ENCODE measurements at places on chromosomes 13 and 19. TPM values are rescaled to one million over a fixed set of nuclear protein-coding genes. Genes with fewer than 3 reads are reported as not detected.

GARIN5A gene
- 2.9 TPM for total RNA-seq

GRCh38 chr13:33931397-33932311 is 113.7 kb downstream of the RFC3 start:
- peak; percentile 34 for DNase-seq

DNA sequence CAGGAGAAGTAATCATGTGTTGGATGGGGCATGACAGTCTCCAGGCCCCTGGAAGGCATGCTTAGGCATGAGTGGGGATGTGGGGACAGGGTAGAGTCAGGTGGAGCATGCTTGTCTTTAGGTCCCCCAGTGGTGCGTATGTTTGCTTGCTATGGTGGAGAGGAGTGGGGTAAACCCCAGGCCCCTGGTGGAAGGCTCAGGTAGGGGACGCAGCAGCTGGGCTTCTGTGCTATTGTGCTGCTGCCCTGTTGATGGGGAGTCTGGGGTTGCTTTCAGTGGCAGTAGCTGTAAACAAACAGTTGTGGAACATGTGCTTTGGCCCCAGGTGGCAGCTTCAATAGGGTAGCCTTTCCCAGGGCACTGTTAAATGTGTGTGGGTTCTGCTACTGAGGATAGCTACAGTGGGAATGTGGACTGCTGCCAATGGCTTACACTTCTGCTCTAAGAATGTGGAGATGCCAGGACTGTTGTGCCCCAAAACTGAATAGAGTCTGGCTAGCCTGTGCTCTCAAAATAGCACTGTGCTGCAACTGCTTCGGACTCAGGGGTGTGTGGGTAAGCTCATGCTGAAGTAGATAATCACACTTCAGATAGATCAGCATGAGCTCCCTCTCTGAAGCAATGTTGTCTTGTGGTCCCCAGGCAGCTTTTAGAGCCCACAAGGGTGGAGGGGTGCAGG is 1257.3 kb downstream of the DIAPH3 start:
- DNase-seq: no peak

- no peak for DNase-seq
Observed at GRCh38 chr13:81745391-81745790, 1404.5 kb upstream of the SPRY2 start.

LDLR gene
- 7.0 TPM for total RNA-seq

HRC gene
- total RNA-seq: 1.3 TPM

ZNF837 gene
- 3.8 TPM for total RNA-seq

DNA sequence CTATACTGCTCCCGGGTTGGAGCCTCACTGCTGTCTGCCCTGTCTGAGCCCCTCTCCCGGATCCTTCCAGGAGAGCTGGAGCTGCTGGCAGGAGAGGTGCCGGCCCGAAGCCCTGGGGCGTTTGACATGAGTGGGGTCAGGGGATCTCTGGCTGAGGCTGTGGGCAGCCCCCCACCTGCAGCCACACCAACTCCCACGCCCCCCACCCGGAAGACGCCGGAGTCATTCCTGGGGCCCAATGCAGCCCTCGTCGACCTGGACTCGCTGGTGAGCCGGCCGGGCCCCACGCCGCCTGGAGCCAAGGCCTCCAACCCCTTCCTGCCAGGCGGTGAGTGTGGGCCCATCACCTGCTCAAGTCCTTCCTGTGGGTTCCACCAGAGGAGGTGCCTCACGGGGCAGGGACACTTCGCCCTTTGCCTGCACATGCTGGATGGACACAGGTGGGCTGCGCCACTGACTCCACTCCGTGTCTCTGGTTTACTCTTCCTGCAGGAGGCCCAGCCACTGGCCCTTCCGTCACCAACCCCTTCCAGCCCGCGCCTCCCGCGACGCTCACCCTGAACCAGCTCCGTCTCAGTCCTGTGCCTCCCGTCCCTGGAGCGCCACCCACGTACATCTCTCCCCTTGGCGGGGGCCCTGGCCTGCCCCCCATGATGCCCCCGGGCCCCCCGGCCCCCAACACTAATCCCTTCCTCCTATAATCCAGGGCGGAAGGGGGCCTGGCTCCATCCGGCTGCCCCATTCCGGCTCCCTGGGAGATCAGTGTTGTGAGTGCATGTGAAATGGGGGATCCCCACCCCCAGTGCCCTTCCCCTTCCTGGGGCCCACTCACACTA is 19.8 kb downstream of the EPN1 start:
- no peak for DNase-seq

GRK1 gene
- 0.14 TPM for total RNA-seq

GRCh38 chr19:8254286-8255001 is 45.3 kb downstream of the CERS4 start:
- DNase-seq: no peak

CPT1C gene
- 0.61 TPM for total RNA-seq

GRCh38 chr19:35495107-35496064 is 5.1 kb upstream of the KRTDAP start:
- DNase-seq: no peak

- DNase-seq: no peak
Observed at GRCh38 chr13:52906122-52906903, 57.9 kb upstream of the PCDH8 start.

- no peak for DNase-seq
Observed at GRCh38 chr13:85543144-85543543, 256.1 kb downstream of the SLITRK6 start.

GRCh38 chr19:3606690-3607289 is at the start of gene TBXA2R:
TSS of gene TBXA2R (minus strand) at chr19:3606875. CDS start at chr19:3600634, 6,241 bp downstream.
- no peak for DNase-seq

DNA sequence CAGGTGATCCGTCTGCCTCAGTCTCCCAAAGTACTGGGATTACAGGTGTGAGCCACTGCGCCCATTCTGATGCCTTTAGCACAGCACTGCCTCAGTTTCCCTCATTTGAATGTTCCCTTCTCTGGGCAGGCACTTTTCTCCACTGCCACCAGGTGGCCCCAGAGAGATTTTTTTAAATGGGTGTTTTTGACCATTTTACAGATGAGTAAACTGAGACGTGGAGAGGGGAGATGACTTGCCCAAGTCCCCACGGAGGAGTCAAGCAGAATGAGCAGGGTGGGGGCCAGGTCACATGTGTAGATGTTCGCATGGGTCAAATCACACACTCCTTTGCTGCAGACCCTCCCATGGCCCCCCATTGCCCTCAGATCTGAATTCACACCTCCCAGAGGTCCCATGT is 3.2 kb upstream of the PDE4C start:
- DNase-seq: no peak

DNA sequence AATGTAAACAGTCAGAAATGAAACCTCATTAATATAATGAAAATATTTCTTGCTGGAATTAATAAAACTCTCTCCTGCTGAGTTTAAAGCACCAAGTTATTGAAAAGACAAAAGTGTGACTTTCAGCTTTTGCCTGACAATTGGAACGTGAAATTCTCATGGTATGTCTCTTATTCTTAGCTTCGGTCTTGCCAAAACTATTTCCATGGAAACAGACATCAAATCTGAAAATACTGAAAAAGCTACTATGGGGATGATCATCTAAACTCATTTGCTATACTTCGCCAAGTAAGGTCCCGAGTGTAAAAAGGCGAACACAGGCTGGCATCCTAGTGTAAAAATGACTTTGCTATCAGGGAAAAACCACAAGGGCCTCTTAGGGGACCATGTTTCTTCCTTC is 22.8 kb downstream of the HTR2A start:
- no peak for DNase-seq

DNA sequence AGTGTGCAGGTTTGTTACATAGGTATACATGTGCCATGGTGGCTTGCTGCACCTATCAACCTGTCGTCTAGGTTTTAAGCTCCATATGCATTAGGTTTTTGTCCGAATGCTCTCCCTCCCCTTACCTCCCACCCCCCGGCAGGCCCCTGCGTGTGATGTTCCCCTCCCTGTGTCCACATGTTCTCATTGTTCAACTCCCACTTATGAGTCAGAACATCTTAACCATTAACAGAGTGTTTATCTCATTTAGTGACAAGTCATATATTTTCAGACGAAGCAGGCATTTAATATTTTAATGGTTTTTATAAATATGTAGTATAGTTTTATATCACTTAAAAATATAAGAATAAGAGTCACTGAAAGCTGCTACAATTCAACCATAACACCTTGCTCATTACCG is 780.5 kb upstream of the ARGLU1 start:
- no peak for DNase-seq

CEACAM3 gene
- total RNA-seq: 0.99 TPM

DNA sequence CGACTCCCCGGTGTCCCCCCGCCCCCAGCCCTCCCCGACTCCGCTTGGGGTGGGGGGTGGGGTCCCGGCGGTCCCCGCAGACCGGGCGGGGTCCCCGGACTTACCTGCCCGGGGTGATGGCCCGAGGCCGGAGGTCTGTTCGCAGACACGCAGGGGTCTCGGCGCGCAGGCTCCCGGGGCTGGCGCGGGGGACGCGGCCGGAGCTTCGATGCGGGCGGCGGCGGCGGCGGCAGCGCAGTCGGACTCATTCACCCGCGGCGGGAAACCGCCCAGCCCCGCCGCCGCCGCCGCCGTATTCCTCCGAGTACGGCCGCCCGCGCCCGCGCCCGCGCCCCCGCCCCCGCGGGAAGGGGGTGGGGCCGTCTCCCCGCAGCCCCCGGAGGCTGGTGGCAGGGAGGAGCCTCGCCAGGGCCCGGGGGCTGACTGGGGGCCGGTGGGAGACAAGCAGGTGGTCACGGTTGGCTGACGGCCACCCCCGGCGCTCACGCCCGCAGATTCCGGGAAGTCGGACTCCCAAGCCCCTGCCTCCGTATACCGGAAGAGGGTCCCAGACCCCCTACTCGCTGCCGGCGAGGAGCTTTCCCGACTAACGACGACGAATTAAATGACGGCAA is at the start of gene C2CD4C:
Gene C2CD4C (minus strand): TSS at position 246 of the 614 bp plus-strand sequence. CDS start 786 bp downstream, outside the sequence.
- DNase-seq: no peak

PALM gene
- 2.2 TPM for total RNA-seq

- no peak for DNase-seq
Observed at GRCh38 chr19:8342316-8342683, 762 bp downstream of the KANK3 start.

- DNase-seq: no peak
Observed at GRCh38 chr19:41384351-41384750, 8.0 kb downstream of the TMEM91 start.

GRCh38 chr19:17323300-17323963 is 11.2 kb downstream of the ANO8 start:
- DNase-seq: no peak

DNA sequence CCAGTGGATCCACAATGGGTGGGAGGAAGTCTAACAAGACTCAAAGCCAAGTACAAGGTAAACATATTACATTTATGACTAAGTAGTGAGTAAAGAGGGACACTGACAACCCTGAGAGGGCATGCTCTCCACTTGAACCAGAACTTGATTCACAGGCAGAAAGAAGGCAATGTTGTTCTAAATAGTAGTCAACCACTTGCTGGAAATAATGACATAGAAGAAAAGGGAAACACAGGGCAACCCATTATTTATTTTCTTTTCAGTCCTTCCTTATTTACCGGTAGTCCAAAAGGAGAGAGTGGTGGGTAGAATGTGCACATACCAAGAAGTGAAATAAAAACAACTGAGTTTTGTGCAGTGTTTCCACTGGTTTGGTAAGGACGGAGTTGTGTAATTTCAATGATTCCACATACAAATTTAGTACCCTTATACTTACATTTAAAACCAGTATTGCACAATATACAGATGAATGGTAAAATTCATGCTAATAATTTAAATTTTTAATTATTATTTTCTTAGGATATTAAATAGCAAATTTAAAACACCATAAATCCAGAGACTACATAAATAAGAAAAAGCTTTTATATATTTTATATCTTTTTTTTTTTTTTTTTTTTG is 65.9 kb downstream of the ENOX1 start:
- no peak for DNase-seq

- no peak for DNase-seq
Observed at GRCh38 chr19:43524922-43525835, 1.8 kb downstream of the ETHE1 start.

- DNase-seq: no peak
Observed at GRCh38 chr19:17576758-17577456, 21.5 kb downstream of the COLGALT1 start.

DNA sequence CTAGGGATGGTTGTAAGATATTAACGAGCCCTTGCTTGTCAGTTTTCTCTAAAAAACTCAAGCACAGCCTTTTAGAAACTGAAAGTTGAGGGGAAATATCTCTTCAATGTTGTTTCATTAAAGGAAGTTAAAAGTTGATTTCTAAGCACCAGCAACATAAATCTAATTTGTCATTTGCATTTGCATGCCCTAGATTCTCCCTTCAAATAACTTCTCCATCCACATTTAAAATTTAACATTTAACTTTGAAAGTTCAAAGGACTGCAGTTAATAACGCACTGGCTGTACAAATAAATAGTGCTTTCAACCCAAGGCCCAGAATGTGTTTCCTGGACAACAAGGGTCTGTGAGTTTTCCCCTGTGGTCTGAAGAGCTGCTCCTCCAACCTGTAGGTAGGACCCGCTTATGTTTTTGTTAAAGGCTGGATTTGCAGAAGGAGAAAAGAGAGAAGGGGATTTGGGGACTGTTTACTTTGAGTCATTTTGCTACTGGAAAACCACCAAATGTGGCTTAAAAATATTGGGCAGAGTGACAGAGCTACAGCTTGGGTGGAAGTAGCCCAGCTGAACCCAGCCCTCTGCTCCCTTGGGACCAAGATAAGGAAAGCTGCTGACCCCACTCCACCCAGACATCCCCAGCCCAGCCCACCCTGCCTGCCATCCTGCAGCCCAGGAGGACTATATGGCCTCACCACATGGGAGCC is 39.8 kb downstream of the TNFRSF19 start:
- DNase-seq: no peak

- DNase-seq: no peak
Observed at GRCh38 chr13:43564952-43565351, 221.8 kb downstream of the ENOX1 start.

- no peak for DNase-seq
Observed at GRCh38 chr19:28898249-28898648, 314.7 kb downstream of the UQCRFS1 start.

AMER2 gene
- total RNA-seq: under 0.01 TPM

DNA sequence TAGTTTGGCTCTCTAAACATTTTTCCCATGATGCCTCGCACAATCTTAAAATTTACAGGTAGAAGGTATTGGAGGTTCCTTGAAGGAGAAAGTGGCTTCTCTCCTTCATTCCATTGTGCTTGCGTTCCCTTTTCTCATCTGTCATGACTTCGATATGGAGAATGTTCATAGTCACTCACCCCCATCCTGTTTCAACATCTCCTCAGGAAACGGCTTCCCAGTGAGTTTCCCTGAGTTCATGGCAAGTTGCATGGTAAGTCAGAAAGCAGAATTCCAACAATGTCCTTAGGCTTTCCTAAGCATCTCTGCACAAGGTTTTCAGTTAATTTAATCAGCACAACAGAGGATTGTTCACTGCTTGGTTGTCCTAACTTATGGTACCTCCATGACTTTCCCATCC is 581.8 kb upstream of the SLITRK5 start:
- no peak for DNase-seq

Data from thymus (tissue), 14 donors.